ENCODE measurements at places on chromosomes 6 and 20.

DNA sequence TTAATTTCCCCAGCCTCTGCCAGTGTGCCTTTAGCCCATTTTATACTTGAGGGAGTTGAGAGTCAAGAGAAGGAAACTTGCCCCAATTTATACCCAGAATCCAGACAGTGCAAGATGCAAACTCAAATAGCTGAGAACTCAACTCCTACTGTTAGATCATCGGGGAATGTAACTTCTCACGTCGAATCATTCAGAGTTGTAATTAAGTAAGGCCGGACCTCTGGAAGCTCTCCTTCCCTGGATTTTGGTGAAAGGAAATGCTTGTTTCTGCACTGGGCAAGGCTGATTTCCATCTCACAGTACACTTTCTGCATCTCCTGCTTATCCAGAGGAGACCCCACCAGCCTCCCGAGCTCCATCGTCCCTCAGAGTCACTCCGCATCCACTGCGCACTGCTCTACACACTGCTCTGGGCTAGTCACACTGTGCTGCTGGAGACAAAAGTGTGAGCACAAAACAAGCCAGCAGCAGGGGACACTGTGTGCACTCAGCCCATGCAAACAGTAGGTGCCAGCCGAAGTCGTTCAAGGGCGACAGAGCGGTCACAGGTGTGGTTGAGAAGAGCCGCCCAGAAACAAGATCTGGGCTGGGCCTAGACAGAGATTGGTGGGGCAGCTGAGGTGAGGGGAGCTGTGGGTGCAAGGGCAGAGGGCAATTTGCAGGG lies 150.4 kb upstream of the QKI start:
- DNase-seq, result no peak

DNA sequence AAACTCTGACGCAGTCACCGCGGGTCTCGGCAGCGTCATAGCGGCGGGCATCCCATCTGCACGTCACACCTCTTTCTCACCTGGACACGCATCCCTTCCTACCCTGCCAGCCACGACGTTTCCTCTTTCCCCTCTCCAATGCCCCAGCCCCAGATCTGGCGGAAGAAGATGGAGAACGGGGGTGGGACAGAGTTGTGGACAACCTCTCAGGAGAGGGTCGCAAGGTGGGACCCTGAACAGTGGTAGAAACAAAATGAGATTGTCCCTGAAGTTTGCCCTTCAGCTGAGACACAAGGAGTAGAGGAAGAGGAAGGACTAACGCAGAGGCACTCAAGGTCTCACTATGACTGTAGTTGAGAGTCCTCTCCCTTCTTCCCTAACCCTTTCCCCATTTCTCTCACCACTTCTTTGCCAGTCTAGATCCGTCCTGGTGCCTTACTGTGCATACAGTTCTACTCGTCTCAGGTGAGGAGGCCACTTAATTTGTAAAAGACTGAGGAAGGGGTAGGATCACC lies 562 bp downstream of the TRIM39 start:
- no peak for DNase-seq

GRCh38 chr6:98117068-98117467 lies 717.3 kb upstream of the POU3F2 start:
- DNase-seq, result no peak

- no peak for DNase-seq
Observed at GRCh38 chr6:136226674-136227377, 23.3 kb downstream of the MTFR2 start.

GRCh38 chr6:31970604-31971271 lies 1.2 kb downstream of the DXO start:
- no peak for DNase-seq

DNA sequence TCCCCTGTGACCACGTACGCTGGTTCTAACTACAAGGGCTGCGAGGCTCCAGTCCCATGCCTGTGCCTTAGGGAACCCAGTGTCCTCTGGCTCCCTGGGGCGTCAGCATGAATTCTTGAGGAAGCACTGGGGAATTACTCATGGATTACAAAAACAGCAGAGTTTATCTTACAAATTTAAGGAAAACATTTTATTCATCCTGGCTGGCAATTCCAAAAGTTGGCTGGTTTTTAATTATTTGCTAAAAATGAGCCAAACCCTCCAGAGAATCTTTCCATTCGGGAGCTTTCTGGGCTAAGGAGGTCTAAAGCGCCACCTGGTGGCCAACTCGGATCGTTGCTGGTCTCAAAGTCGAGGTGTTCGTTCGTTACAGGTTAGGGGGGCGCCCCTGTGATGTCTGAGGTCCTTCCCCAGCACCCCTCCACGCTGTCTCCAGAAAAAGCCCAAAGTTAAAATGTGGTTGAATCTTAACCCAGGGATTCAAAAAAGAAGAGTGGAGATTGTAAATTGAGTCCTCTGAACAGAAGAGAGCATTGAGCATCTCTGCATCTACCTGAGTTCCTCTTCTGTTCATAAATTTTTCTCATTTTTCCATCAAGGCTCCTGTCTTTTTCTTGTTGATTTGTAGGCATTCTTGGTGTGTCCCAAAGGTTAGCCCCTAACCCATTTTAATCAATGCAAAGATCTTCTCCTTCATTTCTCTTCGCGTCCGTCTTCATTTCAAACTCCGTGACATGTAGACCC lies 99.4 kb downstream of the BFSP1 start:
- peak; percentile 13 for DNase-seq

GRCh38 chr20:46306743-46307138 lies 1.6 kb downstream of the CDH22 start:
- DNase-seq, result no peak

- no peak for DNase-seq
Observed at GRCh38 chr6:116444575-116444974, 16.6 kb upstream of the CALHM6 start.

- DNase-seq, result no peak
Observed at GRCh38 chr6:105400501-105400900, 2.4 kb downstream of the PREP start.

- peak; percentile 22 for DNase-seq
Observed at GRCh38 chr20:32580970-32581838, 3.9 kb downstream of the NOL4L start.

DNA sequence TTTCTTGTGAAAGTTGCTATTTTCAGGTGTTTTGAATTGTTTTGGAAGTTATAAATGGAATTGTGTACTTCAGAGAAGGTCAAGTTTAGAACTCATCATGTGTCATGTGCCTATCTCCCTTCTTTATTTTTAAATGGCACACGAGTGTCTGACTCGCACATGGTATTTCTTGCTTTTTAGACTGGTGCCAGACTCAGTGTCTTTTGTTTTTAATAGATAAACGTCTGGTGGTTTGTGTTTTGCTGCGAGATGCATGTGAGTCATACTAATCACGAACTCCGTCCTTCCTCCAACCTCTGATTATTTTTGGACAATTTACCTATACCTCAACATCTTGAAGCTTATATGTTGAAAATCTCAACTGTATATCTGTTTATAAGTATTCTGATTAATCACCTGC lies 292.1 kb downstream of the CDKAL1 start:
- DNase-seq, result no peak

GRCh38 chr20:17661121-17661744 lies 20.8 kb downstream of the RRBP1 start:
- no peak for DNase-seq

DNA sequence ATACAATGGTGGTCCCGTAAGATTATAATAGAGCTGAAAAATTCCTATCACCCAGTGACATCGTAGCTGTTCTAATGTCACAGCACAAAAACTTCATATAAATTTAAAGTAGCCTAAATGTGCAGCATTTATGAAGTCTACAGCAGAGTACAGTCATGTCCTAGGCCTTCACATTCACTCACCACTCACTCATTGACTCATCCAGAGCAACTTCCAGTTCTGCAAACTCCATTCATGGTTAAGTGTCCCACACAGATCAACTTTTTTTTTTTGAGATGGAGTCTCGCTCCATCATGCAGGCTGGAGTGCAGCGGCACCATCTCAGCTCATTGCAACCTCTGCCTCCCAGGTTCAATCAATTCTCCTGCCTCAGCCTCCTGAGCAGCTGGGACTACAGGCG lies 20.9 kb upstream of the KCNG1 start:
- DNase-seq, result no peak

GRCh38 chr20:47854687-47855212 lies 69.5 kb upstream of the SULF2 start:
- DNase-seq, result no peak

DNA sequence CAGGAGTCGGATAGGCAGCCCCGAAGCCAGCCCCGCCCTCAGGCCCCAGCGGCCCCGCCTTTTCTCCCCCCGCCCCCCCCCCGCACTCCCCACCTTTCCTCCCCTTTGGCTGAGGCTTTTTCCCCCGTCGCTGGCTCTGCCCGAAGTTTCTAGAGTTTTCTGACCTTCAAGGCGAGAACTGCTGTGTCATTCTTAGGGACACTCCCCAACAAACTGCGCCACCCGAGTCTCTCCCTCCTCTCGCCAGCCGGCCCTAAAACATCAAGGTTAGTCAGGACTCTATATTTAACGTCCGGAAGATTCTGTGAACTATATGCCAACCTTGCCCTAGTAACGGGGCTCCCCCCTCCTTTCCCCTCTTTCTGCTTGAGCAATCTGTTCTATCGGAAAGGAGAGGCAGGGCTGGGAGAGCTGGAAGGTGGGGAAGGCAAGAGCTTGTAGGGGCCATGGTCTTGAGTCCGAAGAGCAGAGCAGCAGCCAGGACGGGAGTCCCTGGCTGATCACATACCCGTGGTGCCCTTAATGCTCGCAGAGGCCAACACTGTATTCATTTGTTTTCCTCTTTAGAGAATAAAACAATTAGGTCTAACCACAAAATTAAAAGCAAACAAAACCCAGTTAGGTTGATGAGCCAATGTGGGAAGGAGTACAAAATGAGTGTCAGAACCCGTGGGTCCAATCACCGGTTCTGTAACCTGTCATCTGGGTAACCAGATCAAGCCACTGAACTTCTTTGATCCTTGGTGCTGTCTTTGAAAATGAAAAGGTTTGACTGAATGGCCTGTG lies 5.3 kb upstream of the HSPA1B start:
- peak; percentile 77 for DNase-seq

DNA sequence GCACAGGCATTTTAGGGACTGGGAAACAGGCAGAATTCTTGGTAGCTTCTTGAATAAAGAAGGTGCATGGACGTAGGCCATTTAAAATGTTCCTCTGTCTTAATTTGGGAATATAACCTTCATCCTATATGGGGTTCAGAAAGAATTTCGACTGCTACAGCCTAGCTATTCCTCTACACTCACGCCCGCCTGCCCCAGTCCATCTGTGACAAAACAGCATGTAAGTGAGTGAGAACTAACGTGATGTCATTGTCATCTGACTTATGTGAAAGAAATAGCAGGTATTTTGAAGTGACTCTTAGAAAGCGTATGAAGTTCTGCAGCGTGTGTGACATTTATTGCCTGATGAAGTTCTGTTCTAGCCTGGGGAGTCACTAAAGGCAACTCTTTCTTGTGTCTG lies 52.2 kb upstream of the SLC22A1 start:
- no peak for DNase-seq

GRCh38 chr20:4444404-4444803 lies 277.3 kb upstream of the PRND start:
- no peak for DNase-seq

- no peak for DNase-seq
Observed at GRCh38 chr6:19299129-19299528, 538.0 kb upstream of the ID4 start.
